ENCODE measurements at places on chromosomes 2 and 18.

- DNase-seq: no peak
These were observed 43.2 kb upstream of the KDM3A start for GRCh38 chr2:86397986-86398385.

- no peak for DNase-seq
These were observed 592.3 kb upstream of the ID2 start for GRCh38 chr2:8089596-8089995.

DNA sequence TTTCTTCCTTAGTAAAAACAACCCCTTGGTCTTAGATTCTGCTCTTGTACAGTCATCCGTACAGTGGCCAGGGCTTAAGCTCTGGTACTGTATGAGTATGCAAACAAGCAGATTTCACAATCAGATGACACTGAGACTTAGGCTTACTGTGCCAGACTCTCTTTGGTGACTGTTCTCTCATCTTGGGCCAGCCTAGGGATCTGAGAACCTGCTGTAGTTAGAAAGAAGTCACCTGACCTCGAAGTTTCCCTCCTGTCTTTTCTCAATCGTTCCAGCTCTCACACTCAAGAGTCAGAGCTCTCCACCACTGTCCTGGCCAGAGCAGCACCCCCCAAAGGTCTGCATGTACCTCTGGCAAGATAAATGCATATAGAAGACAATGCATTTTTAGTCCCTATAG lies 63.2 kb downstream of the ZEB2 start:
- no peak for DNase-seq

DNA sequence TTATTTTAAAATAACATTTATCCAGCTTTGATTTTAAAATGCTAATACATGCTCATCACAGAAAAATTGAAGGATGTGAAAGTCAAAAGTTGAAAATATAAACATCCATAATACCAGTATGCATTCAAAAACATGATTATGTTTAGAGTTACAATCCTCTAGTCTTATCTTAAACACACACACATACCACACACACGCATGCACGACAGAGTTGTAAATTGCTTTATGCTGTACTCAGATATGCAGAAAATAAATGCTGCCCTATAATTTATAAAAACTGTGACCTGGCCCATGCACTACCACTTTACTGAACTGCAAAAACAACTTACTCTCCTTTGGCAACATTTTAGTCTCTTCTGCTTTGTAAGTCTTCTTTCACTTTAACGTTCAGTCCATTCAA lies 793.0 kb upstream of the FANCL start:
- DNase-seq: no peak
